ENCODE measurements at places on chromosomes 5 and 9. TPM values are rescaled to one million over a fixed set of nuclear protein-coding genes. Genes with fewer than 3 reads are reported as not detected.

UGCG gene
- total RNA-seq: 21.4 TPM

ARAP3 gene
- 25.2 TPM for total RNA-seq

NRARP gene
- 1.2 TPM for total RNA-seq

DNA sequence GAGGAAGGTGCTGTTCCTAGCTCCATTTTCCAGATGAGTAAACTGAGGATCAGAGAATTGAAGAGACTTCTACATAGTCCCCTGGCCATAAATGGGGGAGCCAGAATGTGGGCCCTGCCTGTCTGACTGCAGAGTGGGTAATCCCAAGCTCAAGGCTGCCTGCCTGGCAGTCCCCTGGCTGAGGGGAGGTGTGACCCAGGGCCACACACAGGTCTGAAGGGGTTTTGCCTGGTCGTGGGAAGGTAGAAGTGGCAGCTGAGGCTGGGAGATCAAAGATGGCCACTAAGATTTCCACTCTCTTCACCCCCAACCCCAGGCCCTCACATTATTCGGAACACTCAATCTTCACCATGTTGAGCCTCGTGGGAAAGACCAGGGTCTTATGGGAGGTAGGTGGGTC, 176.3 kb downstream of the MACROH2A1 start:
- no peaks in the 10 kb centered on the region for H3K36me3 ChIP-seq
- H3K4me1 ChIP-seq: no peaks in the 10 kb centered on the region
- no peak overlapping the region for H3K4me3 ChIP-seq
- no peak overlapping the region for H3K27ac ChIP-seq
- no peak for DNase-seq

- H3K27ac ChIP-seq: no peak overlapping the region
- H3K36me3 ChIP-seq: no peaks in the 10 kb centered on the region
- DNase-seq: no peak
- H3K4me3 ChIP-seq: no peak overlapping the region
These were observed 222.5 kb downstream of the MARCHF11 start for GRCh38 chr5:15957124-15957523.

GRCh38 chr5:170597109-170597751, 93.4 kb downstream of the KCNIP1 start:
- H3K4me1 ChIP-seq: no peaks in the 10 kb centered on the region
- no peak overlapping the region for H3K4me3 ChIP-seq
- H3K27me3 ChIP-seq: no peaks in the 10 kb centered on the region
- H3K27ac ChIP-seq: no peak overlapping the region
- H3K36me3 ChIP-seq: no peaks in the 10 kb centered on the region
- no peak for DNase-seq

- DNase-seq: no peak
- H3K4me3 ChIP-seq: no peak overlapping the region
- H3K27me3 ChIP-seq: no peaks in the 10 kb centered on the region
- peaks cover 9% of the 10 kb centered on the region for H3K4me1 ChIP-seq
- H3K27ac ChIP-seq: no peak overlapping the region
These were observed 26.3 kb downstream of the GSN start for GRCh38 chr9:121294151-121294743.

DNA sequence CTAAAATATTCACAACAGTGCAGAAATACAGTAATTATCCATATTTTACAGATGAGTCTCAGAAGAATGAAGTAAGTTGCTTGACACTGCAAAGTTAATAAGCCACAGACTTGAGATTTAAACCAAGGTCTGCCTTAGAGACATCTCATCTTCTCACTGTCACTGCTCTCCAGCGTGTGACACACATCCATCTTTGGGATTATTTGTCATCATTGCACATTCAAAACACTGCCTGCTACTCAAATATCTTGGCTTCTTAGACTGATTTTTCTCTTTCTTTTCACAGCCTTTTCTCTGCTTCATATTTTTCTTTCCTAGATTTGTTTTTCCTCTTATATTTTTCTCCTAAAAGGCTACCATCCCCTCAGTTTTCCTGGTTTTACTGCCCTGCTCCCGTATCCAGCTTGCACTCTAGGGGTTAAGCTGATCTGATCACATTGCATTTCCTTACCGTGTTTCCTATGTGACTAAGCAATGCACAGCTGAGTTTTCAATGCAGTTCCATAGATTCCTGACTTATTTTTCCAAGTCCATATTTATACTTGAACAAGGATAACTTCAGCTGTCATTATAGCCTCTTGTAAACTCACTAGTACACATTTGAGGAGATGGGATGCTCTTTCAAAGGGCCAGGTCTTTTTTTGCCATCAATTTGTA, 353.0 kb downstream of the PLK2 start:
- no peaks in the 10 kb centered on the region for H3K36me3 ChIP-seq
- no peaks in the 10 kb centered on the region for H3K27me3 ChIP-seq
- H3K4me1 ChIP-seq: no peaks in the 10 kb centered on the region
- H3K4me3 ChIP-seq: no peak overlapping the region

DNA sequence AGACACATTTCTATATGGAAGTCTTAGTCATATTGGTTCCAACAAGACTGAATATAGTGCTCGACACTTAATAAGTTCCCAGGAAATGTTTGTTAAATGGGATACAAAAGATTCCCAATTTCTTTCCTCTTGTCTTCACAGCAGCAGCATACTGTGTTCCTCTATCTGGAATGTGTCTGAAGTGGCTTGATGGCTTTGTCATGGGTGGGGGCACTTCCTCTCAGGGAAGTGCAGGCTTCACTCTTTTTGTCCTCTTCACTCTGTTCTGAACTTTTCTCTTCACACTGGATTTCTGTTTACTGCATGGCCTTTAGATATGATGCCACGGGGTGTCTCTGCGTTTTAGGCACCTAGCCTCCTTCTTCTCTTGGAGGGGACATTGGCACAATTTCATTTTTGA, 127.7 kb upstream of the C9orf72 start:
- H3K36me3 ChIP-seq: no peaks in the 10 kb centered on the region
- no peaks in the 10 kb centered on the region for H3K27me3 ChIP-seq
- no peaks in the 10 kb centered on the region for H3K4me1 ChIP-seq
- no peak overlapping the region for H3K27ac ChIP-seq
- H3K4me3 ChIP-seq: no peak overlapping the region
- DNase-seq: no peak

- H3K4me3 ChIP-seq: no peak overlapping the region
- H3K4me1 ChIP-seq: no peaks in the 10 kb centered on the region
- no peak overlapping the region for H3K27ac ChIP-seq
- H3K27me3 ChIP-seq: no peaks in the 10 kb centered on the region
- H3K36me3 ChIP-seq: no peaks in the 10 kb centered on the region
These were observed 255.5 kb downstream of the PDE4D start for GRCh38 chr5:59637884-59638580.

DNA sequence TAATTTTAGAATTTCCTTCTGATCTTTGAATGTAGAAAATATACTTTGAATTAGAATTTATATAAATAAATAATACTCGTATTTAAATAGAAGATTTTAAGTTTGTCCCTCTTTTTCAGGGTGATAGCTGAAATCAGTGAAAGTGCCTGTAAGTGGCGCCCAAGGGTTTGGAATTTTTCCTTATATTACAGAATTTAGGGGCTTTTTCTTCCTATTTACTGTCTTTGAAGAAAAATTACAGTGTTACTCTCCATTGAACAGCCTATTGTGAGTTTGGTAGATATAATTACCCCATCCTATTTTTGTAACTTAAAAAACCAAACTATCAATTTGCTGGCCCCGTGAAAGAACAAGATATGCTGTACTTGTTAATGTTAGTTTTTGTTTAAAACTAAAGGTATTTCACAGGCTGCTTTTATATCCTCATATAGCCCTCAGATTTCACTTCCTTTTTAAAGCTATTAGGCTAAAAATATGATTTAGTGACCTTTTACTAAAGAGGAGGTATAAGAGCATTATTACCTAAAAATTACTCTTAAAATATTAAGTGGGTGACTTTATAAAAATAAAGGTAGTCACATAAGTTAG, 3.2 kb downstream of the MAP3K1 start:
- peak; percentile 37 for DNase-seq
- H3K27me3 ChIP-seq: no peaks in the 10 kb centered on the region
- H3K27ac ChIP-seq: peak overlapping the region; percentile 85
- peaks cover 19% of the 10 kb centered on the region for H3K4me1 ChIP-seq

- H3K4me1 ChIP-seq: no peaks in the 10 kb centered on the region
- DNase-seq: no peak
- no peaks in the 10 kb centered on the region for H3K36me3 ChIP-seq
- no peak overlapping the region for H3K27ac ChIP-seq
These were observed 20.9 kb upstream of the DMXL1 start for GRCh38 chr5:119049824-119050449.

- no peaks in the 10 kb centered on the region for H3K27me3 ChIP-seq
- H3K36me3 ChIP-seq: peaks cover 16% of the 10 kb centered on the region
- DNase-seq: no peak
- no peak overlapping the region for H3K4me3 ChIP-seq
These were observed 20.5 kb downstream of the RAPGEF1 start for GRCh38 chr9:131719262-131719908.

Measured in natural killer cell (primary cell).